ENCODE measurements at places on chromosomes 7 and 10. TPM values are rescaled to one million over a fixed set of nuclear protein-coding genes. Genes with fewer than 3 reads are reported as not detected.

Gene DDIT4
- total RNA-seq: 80.1 TPM

Gene SNCG
- 8.2 TPM for total RNA-seq

Gene FKBP6
- not detected for total RNA-seq

Gene ALOX5
- total RNA-seq: not detected

Gene SKAP2
- total RNA-seq: 3.2 TPM

Gene ZNF800
- 29.5 TPM for total RNA-seq

DNA sequence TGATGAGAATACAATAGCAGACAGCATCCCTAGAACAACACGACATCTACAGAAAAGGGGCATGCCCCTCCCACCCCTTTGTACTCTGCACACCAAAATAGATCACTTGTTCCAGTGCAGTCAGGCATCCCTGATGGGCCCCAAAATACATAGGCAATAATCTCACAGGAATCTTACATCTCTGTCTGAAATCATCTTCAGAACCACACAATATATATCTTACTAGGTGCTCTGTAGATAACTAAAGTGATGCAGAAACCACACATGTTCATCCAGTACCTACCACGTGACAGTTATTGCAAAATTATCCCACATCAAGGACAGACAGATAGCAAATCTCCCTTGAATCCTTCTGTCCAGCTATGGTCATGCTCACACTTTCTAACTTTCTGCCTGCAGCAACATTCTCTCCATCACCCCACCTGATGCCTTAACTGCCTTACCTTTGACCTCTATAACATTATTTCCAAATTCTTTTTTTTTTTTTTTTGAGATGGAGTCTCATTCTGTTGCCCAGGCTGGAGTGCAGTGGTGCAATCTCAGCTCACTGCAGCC, 30.7 kb downstream of the ST8SIA6 start:
- DNase-seq: no peak

DNA sequence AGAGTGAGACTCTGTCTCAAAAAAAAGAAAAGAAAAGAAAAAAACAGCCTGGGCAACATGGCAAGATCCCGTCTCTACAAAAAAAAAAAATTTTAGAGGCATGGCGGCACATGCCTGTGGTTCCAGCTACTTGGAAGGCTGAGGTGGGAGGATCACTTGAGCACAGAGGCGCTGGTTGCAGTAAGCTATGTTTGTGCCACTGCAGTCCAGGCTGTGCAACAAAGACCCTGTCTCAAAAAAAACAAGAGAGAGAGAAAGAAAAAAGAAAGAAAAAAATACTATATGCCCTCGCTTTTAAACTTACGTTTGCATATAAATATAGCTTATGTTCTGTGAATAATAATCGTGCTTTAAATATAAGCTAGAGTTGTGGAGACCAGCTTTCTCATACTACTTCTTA, 11.2 kb downstream of the HACD1 start:
- no peak for DNase-seq

GRCh38 chr7:36232555-36232954, 79.5 kb downstream of the EEPD1 start:
- no peak for DNase-seq

DNA sequence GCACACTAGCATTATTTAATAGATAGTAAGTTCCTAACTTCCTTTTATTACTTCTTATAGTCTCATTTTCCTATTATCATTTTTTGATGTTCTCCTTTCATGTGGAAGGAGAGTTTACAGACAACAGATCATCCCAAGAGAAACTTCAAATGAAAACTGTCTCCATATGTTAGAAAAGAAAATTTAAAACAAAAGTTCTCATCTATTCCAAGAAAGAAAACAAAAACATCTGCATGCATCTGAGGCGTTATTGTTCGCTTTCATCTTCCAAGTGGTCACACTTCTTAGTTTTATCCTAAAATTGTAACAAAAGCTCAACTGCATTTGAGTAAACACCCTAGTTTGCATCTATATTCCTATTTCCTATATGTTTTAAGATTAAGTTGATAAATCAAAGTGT, 126.2 kb downstream of the SEMA3D start:
- no peak for DNase-seq

DNA sequence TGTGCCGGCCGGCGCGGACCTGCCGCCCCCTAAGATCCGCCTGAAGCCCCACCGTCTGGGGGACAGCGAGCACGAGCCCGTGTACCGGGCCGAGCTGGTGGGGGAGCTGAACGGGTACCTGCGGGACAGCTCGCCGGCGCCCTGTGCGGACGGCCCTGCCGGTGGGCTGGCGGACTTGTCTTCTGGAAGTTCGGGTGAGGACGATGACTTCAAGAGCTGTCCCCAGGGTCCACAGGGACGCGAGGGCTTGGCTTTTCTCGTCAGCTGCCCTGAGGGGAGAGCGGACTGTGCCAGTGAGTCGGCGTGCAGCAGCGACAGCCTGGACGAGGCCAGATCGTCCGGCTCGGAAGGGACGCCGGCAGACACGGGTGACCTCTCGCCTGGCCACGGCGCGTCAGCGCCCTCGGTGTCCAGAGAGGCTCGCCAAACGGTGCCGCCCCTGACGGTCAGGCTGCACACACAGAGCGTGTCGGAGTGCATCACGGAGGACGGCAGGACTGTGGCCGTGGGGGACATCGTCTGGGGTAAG, 8.5 kb downstream of the PWWP2B start:
- DNase-seq: no peak

DNA sequence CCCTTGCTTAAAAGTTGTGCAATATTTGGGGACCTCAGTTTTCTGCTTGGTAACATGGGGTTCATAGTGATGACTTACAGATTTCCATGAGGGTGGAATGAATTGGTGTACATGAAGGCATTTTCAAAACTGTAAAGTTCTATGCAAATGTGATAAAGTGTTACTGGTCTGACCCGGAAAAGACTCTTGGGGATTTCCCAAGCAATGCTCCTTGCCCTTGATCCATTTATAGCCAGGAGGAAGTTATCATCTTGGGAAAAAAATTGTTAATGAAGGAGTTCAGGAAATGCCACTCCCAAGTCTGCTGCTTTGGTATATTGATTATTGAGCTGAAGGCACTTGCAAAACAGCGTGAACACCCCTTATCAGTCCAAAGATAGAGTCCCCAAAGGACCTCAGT, 96.3 kb upstream of the ZPBP start:
- no peak for DNase-seq

GRCh38 chr10:33241351-33241750, 93.1 kb downstream of the NRP1 start:
- no peak for DNase-seq

DNA sequence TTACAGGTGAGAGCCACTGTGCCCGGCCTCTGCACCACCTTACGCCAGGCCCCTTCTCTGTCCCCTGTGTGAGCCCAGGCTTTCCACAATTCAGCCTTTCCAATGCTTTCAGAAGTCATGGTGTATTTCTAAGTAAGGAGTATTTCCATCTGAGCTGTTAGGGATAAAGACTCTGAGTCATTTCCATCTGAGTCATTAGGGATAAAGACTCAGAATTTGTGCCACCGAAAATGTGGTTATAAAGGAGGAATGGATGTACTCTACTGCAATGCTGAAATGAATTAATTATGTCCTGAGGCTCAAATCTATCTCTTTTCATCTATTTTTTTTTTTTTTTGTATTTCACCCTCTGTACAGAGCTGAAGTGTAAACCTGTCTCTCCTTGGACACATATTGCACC, 84.0 kb downstream of the GATA3 start:
- DNase-seq: no peak

GRCh38 chr7:100490483-100491191, 6.9 kb downstream of the NYAP1 start:
- no peak for DNase-seq

DNA sequence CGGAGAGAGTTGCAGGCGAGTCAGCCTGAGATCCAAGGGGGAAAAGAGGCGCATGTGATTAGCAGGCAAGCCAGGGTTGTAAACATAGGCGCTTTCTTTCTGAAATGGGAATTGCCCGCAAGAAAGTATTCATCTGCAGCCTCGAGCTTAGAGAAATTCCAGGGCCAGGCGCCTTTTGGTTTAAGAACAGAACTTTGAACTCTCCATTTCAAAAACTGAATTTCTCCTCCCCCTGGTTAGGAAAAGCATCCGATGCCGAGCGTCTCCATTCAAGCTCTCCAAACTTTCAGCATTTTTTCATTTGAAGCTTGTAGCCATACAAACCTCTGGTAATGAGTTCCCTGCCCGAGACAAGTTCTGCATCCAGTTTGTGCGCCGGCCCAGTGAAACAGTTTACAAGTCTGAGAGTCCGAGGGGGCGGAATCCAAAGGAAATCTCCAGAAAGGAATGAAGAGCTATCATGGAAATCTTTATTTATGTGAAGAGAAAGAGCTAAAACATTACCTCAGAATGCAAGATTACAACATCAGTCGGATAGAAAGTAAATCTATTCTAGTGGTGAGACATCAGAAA, 69.9 kb downstream of the FAM204A start:
- DNase-seq: no peak

- no peak for DNase-seq
Measured at GRCh38 chr7:125504848-125505247, 575.2 kb upstream of the POT1 start.

- DNase-seq: no peak
Measured at GRCh38 chr7:47573758-47574481, 8.0 kb downstream of the TNS3 start.

DNA sequence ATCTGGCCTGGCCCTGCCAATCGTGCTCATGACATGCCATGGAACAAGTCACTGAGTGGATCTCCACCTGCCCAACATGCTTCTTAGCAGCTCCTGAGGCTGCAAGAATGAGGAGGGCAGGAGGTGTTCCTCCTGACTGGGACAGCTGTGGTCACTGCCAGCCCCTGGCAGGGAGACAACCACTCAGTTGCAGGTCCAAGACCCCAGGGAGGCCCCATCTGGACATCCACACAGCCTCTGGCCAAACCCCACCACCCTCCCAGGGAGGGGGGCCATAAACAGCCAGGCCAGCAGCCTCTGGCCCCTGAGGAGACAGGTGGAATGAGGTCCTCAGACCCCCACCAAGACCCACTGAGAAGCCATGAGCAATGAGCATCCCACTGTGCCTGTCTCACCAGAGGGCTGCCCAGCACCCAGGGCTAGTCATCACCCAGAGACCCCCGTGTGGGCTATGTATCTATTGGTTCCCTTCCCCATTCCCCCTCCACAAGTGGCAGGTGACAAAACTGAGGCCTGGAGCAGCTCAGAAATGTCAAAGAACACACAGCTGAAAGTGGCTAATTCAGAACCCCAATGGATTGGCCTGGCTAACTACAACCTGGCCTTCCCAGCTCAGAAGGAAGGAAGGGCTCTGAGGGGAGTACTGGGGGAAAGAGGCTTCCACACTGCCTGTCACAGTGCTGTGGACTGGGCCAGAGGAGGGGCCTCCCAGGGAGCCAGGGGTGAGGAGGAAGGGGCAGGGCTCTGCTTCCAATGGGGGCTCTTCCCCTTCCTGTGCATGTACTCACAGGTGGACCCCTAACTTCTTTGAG, 3.0 kb downstream of the GPRIN2 start:
- DNase-seq: peak; percentile 10

Measured in neural crest cell (in vitro differentiated cells).